ENCODE measurements at places on chromosomes 6 and 20. TPM values are rescaled to one million over a fixed set of nuclear protein-coding genes. Genes with fewer than 3 reads are reported as not detected.

GRCh38 chr6:44056392-44057237 lies 70.6 kb downstream of the MRPL14 start:
- no peak for DNase-seq
- H3K4me1 ChIP-seq = no peaks in the 10 kb centered on the region
- peaks cover 4% of the 10 kb centered on the region for H3K27me3 ChIP-seq
- H3K27ac ChIP-seq = no peak overlapping the region

DNA sequence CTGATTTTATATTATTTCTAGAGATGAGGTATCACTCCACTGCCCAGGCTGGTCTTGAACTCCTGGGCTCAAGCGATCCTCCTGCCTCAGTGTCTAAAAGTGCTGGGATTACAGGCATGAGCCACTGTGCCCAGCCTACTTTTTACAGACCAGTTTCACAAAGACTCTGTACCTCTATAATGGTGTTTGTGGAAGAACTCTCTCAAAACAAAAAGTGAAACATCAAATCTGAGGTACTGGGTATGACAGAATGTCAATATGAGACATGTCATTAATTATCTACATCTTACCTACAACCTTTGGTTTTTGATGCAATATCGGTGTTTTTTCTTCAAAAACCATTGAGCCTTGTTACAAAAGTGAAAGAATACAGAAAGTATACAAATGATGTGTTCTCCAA lies 49.4 kb upstream of the MCM9 start:
- no peaks in the 10 kb centered on the region for H3K36me3 ChIP-seq
- no peaks in the 10 kb centered on the region for H3K27me3 ChIP-seq
- H3K4me1 ChIP-seq = no peaks in the 10 kb centered on the region
- no peak overlapping the region for H3K27ac ChIP-seq
- no peak for DNase-seq

DNA sequence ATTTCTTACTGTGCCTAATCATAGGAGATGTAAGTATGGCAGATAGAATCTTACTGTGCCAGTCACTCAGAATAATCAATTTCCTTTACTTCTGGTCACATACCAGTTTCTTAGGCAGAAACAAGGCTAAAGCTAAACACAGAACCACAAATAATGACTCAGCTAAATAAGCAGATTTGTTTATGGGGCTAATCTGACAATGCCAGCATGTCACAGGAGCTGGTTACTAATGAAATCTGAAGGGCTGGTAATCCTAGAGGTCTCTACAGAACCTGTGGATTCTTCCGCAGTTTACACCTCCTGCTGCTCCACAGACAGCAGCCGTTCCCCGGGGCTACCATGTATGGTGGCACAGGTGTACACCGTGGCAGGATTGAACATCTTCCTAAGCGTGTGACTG lies 80.8 kb downstream of the LYRM4 start:
- H3K4me3 ChIP-seq = no peak overlapping the region
- no peaks in the 10 kb centered on the region for H3K27me3 ChIP-seq
- no peak overlapping the region for H3K27ac ChIP-seq
- no peak for DNase-seq
- no peaks in the 10 kb centered on the region for H3K36me3 ChIP-seq

DNA sequence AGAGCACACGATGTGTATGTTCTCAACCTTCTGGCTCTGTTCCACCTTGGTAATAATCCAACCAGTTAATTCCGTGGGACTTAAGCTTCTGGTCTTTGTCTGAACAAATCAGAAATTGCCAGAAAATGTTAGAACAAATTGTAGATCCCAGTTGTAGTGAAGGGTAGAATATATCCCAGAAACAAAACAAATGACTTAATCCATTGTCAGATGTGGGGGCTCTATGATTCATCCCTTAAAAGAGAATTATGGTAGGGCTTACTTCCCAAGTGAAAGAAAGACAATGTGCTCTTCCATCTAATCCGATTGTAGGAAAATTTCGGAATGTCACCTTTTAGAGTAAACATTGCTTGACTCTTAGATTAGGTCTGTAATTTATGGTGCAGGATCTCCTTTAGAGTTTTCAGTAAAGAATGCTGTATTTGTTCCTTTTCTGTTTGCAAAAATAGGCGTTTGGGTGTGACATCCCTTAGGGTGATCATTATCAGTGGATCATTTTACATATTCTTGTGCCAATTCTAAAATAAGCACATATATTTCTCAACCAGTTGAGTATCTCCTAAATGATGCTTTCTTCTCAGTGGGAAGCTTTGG lies 234.5 kb upstream of the ZNF217 start:
- H3K36me3 ChIP-seq = no peaks in the 10 kb centered on the region
- no peak for DNase-seq
- H3K27me3 ChIP-seq = no peaks in the 10 kb centered on the region
- peak overlapping the region; percentile 93 for H3K27ac ChIP-seq
- peaks cover 55% of the 10 kb centered on the region for H3K4me1 ChIP-seq
- H3K4me3 ChIP-seq = no peak overlapping the region

GRCh38 chr6:147222160-147222838 lies 18.1 kb downstream of the STXBP5 start:
- H3K27ac ChIP-seq = no peak overlapping the region
- no peaks in the 10 kb centered on the region for H3K4me1 ChIP-seq
- no peaks in the 10 kb centered on the region for H3K36me3 ChIP-seq
- H3K4me3 ChIP-seq = no peak overlapping the region
- H3K27me3 ChIP-seq = no peaks in the 10 kb centered on the region

- H3K27ac ChIP-seq = no peak overlapping the region
- no peaks in the 10 kb centered on the region for H3K36me3 ChIP-seq
- no peaks in the 10 kb centered on the region for H3K4me1 ChIP-seq
- DNase-seq = no peak
- H3K27me3 ChIP-seq = no peaks in the 10 kb centered on the region
These were observed 8.1 kb upstream of the GINM1 start for GRCh38 chr6:149558029-149558428.

DNA sequence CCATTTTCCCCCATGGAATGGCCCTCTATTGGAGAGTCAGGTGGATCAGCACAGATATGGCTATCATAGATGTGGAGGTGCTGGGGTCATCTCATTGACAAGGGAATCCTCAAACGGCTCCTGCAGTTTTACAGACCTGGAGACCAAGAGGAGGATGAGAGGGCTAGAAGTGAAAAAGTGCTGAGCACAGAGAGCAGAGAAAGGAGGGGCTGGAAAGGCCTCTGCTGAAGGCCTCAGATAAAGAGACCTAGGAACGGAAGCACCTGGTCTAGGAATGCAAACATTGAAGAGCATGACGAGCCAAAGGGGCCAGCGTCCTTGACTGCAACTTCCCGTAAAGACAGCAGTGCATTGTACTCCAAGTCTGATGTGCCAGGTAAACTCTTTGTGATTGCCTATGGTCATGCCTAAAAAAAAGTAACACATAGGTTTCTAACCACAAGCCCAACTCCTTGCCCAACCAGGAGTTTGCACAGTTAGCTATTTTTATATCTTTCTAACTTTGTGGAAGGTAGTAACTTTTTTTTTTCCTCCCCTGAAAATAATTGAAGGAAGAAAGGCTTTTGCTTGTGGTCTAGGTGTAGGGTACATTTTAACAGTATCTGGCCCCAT lies 15.2 kb downstream of the RSPH4A start:
- H3K4me1 ChIP-seq = peaks cover 6% of the 10 kb centered on the region
- no peak overlapping the region for H3K27ac ChIP-seq
- DNase-seq = peak; percentile 40
- no peaks in the 10 kb centered on the region for H3K27me3 ChIP-seq
- H3K4me3 ChIP-seq = no peak overlapping the region

DNA sequence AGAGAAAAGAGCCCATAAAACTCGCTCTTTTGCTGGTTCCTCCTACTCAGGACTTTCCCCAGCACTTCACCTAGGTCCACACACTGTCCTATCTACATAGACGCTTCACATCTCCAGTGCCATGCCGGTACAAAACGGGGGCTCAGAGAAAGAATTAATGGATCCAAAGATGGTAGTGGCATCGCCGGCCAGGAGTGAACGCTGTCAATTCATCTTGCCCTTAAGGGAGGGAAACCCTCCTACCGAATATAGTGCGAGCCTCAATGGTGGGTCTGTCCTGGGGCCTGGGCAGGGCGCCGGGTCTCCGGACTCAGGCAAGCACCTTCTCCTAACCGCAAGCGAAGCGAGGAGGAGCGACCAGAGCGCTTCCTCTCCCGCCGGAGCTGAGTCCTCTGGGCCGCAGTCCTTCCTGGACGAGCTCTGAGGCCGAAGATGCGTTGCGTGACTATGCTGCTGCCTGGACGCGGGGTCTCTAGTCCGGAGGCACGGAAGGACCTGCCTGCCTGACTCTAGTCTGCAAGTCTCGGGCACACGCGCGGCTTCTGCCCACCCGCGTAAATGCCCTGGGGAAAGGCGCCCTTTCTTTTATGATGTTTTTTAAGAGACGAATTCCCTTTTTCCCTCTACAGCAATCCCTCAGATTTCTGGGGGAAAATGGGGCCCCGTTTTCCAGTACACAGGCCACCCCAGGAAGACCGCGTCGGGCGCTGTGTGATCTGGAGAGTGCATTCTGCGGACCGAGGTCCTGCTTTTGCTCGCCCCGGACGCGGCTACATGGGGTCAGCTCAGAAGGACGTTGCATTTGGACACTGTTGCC lies 100.1 kb upstream of the PRDM1 start:
- peak; percentile 46 for DNase-seq
- no peak overlapping the region for H3K27ac ChIP-seq
- H3K4me1 ChIP-seq = peaks cover 21% of the 10 kb centered on the region
- no peak overlapping the region for H3K4me3 ChIP-seq
- H3K36me3 ChIP-seq = no peaks in the 10 kb centered on the region

DNA sequence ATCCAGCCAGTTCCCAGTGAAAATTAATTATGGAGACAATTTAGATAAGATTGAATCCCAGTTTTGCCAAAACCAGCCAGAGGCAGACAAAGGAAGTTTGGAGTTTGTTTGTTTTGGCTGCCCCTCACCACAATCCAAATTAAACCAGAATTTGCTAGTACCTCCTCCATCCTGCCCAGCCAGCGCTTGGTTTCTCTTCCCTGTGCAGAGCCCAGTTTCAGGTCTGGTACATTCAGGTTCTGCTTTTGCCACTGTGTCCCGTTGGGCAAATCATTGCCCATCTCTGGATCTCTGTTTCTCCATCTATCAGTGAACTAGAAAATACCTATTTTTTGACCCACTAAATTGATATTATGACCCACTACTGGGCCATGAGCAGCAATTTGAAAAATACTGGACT lies 26.4 kb downstream of the FOXP4 start:
- H3K27ac ChIP-seq = no peak overlapping the region
- H3K36me3 ChIP-seq = no peaks in the 10 kb centered on the region
- no peaks in the 10 kb centered on the region for H3K27me3 ChIP-seq
- H3K4me3 ChIP-seq = no peak overlapping the region
- H3K4me1 ChIP-seq = peaks cover 10% of the 10 kb centered on the region
- no peak for DNase-seq

DNA sequence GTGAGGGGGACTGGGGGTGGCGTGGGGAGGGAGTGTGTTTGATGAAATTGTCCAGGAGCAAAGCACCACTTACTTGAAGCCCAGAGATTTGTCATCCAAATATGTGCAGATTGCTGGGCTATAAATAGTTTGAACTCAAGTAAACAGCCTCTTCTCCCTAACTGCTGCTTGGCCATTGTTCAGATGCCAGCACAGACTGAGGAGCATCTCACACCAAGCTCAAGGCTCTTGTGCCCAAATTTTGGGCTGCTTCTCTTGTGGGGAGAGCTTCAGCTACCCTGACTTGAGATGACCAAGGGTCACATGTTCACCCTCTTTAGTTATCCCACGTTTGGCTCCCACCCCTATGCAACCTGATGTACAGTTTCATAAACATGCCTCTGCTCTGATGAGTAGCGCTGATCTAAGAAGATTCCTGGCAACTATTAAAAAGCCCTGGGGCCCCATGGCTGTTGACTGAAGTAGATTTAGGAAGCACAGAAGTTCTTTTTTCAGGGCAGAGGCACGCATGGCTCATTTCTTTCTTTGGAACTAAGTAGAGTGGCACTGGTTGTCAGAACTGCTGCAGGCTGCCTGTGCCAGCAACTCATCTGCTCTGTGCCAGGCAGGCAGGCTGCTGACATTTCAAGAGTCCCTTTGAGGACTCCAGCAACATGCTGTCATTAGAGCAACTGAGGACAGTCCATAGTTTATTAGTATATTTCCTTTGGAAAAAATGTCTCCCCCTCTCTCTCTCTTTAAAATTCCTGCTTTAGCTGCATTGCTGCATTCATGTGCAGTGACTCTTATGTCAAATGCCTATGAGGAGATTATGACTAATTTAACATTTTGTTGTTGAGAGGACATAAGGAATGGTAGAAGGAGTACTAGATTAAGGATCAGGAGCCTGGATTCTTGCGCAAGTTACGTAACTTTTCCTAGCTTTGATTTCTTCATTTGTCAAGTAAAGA lies 9.6 kb upstream of the PKIG start:
- DNase-seq = no peak
- H3K4me1 ChIP-seq = peaks cover 13% of the 10 kb centered on the region
- H3K27me3 ChIP-seq = no peaks in the 10 kb centered on the region
- no peak overlapping the region for H3K4me3 ChIP-seq

DNA sequence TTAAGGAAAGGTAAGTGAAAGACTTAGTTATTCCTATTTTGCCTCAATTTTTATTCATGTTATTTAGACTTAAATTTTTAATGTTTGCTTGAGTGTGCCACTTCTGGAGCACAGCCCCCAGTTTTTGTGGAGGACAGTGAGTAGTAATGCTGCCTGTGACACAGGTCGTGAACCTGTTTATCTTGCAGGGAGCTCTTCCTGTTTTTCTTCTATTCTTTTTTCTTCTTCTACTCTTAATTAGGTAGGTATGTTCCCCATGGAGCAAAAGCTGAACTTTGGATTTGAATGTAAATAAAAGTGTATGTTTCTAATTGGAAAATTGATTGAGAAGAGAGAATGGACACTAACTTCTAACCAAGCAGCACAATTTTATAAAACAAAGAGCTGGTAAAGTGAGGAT lies 12.3 kb downstream of the SMPDL3A start:
- H3K27me3 ChIP-seq = no peaks in the 10 kb centered on the region
- DNase-seq = no peak
- H3K27ac ChIP-seq = no peak overlapping the region
- H3K36me3 ChIP-seq = no peaks in the 10 kb centered on the region
- no peaks in the 10 kb centered on the region for H3K4me1 ChIP-seq
- H3K4me3 ChIP-seq = no peak overlapping the region

DNA sequence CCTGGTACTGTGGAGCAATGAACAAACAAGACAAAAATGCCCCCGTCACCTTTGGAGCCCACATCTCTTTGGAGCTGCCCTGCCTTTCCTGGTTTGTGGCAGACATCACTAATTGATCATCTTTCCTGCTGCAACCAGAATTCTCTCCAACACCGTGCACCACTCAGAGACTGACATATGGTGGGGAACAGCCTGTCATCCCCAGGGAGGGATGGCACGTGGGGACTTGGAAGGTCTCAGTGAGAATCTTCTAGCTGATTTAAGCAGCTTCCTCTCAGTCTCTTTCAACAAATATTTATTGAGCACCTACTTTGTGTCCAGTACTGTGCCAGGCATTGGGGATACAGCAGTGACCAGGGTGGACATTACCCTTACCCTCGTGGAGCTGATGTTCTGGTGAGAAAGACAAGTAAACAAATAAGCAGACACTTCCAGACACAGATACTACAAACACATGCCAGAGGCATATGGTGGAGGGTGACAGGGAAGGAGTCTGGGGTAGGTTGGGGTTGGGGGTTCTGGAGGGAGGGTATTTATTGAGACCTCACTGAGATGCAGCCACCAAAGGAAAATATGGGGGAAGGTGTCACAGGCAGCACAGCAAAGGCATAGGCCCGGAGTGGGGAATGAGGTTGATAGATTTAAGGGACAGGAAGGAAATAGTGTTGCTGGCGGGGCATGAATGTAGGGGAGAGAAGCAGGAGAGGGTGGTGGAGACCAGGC lies 82.3 kb downstream of the CEBPB start:
- no peaks in the 10 kb centered on the region for H3K4me1 ChIP-seq
- H3K27me3 ChIP-seq = peaks cover 21% of the 10 kb centered on the region
- H3K36me3 ChIP-seq = no peaks in the 10 kb centered on the region
- H3K27ac ChIP-seq = no peak overlapping the region

Gene FGD2
- 444 TPM for polyA plus RNA-seq

Gene HLA-A
- 1,420 TPM for polyA plus RNA-seq

Gene PRELID3B
- 24.1 TPM for polyA plus RNA-seq

Gene PLN
- not detected for polyA plus RNA-seq

Data from B cell (primary cell).